Neural crest cell (in vitro differentiated cells): ENCODE measurements at places on chromosomes 16 and 17. TPM values are rescaled to one million over a fixed set of nuclear protein-coding genes. Genes with fewer than 3 reads are reported as not detected.
A peak's percentile ranks its signal among the peaks of the same experiment; 100 is the strongest.

KCNH6 gene
- total RNA-seq, result 0.12 TPM in 1 of 2 replicates, not detected in the other

SLFN14 gene
- not detected in 2 replicates for total RNA-seq

GPR142 gene
- total RNA-seq, result 0.23 TPM in 1 of 2 replicates, not detected in the other

- DNase-seq, result no peak
- H3K27me3 ChIP-seq, result no peaks in the 10 kb centered on the region
- H3K4me3 ChIP-seq, result peak overlapping the region; percentile 27
- H3K4me1 ChIP-seq, result peaks cover 38% of the 10 kb centered on the region
- peaks cover 3% of the 10 kb centered on the region for H3K36me3 ChIP-seq
- no peak overlapping the region for H3K27ac ChIP-seq
These were observed 4.2 kb downstream of the TOB1 start for GRCh38 chr17:50861822-50862528.

GRCh38 chr16:48818257-48818656 lies 208.3 kb upstream of the N4BP1 start:
- H3K36me3 ChIP-seq, result no peaks in the 10 kb centered on the region
- peaks cover 65% of the 10 kb centered on the region for H3K27me3 ChIP-seq
- H3K4me1 ChIP-seq, result no peaks in the 10 kb centered on the region
- no peak overlapping the region for H3K4me3 ChIP-seq
